ENCODE measurements at places on chromosomes 1 and 21.

GRCh38 chr1:18673976-18674375, 43.3 kb downstream of the PAX7 start:
- no peak for DNase-seq

DNA sequence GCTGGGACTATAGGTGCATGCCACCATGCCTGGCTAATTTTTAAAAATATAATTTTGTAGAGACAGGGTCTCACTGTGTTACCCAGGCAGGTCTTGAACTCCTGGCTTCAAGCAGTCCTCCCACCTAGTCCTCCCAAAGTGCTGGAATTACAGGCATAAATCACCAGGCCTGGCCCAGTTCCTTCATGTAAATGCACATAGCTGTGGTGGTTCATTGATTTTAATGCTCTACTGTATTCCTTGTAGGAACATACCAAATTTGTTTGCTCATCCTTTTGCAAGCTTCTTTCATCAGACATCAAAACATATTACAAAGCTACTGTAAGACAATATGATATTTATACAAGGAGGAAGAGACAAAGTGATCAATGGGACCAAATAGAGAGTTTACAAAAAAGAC, 237.5 kb upstream of the ESRRG start:
- DNase-seq, result no peak

- DNase-seq, result no peak
Measured at GRCh38 chr1:225917101-225917500, 6.9 kb downstream of the PYCR2 start.

GRCh38 chr1:181142096-181142958, 53.8 kb downstream of the IER5 start:
- DNase-seq, result peak; percentile 88

DNA sequence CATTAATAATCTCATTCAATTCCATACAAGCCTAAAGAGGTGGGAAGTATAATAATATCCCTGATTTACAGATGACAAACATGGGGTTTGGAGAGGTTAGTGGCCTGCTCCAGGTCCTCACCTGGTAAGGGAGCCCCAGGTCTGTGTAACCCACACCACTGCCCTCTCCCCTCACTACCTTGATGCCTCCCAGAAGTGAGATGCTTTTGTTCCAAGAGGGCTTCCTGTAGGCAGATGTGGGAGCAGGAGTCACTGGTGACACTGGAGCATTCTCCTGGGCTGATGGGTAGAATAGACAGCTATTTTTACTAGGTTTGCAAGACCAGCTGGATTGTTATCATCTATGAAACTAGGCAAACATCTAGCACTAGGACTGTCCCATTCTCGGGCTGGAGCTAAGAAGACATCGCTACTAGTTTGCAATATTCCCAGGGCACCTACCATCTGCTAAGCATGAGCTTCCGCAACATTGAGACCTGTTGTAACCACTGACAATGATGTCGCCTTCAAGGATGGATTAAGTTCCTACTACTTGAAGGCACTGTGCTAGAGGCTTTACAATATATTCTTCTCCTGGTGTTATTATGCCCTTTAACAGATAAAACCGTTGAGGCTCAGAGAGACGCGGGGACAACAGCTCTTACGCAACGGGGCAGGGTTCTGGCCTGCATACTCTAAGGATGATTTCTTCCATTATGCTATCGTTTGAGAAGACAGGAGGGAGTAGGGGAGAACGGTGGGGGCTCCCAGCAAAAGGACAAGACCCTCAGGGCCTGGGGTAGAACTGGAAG, 35.0 kb downstream of the BATF3 start:
- DNase-seq, result no peak

- DNase-seq, result no peak
Measured at GRCh38 chr1:213123536-213123935, 72.5 kb downstream of the RPS6KC1 start.

- DNase-seq, result no peak
Measured at GRCh38 chr1:19623523-19623922, 20.6 kb upstream of the NBL1 start.

DNA sequence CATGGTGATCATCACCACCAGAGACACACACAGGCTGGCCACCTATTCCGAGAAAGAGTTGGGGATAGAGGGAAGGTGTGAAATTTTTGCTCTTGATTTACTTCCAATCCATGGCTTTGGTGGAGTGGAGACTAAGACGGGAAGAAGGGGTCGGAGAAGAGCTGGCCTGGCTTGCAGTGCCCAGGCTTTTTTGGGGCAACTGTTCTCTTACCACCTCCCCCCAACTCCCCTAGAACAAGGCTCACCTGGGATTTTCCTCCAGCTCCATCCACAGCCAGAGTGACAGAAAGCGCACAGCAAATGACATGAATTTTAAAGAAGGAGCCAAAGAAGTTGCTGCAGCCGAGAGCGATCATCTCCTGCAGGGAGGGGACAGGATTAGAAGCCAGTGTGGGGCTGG, 16.0 kb downstream of the SLC26A9 start:
- DNase-seq, result no peak

- no peak for DNase-seq
Measured at GRCh38 chr21:33451634-33452071, 28.1 kb downstream of the TMEM50B start.

DNA sequence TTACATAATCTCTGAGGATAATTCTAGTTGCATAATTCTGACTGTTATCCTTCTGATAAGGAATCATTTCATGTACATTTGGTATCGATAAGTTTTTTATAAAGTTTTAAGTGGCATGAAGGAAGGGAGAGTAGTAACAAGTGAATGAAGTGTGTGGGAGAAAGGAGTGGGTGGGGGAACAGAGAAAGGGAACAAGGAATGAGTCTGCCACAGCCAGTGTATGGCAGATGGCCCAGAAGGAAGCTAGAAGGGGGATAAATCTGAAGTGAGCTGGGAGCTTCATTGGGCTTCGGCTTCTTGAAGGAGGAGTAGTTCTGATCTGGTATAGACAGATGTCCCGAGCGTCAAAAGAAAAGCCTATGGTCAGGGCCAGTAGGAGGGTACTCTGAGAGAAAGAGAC, 18.6 kb downstream of the ZBTB40 start:
- no peak for DNase-seq

DNA sequence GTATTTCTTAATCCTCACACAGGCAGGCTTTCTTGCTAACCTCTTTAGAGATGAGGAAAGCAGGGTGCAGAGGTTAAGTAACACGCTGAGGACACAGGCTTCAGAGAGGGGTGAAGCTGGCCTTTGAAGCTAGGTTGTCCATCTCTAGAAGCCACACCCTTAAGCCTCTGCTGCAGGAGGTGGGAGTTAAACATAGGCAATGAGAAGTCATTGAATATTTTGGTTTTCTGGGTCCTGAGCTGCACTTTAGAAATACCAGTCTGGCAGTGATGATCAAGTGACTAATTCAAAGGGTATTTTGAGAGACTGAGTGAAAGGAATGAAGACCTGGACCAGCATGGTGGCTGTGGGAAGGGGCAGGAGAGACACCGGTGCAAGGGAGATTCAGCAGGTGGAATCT, 9.9 kb downstream of the KCNJ15 start:
- DNase-seq, result no peak

DNA sequence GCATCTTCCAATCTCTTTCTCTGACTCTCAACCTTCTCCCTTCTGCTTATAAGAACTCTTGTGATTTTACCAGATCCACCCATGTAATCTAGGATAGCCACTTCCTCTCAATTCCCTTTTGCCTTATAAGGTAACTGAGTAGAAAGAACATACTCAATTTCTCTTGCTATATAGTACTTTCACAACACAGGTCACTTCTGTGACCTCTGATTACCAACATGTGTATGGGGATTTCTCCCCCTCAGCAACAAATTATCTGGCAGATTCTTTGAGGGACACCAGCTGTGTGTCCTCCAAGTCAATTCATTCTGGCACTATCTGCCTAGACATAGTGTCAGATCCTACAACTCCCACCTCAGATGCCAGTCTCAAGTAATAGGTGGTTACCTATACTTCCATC, 62.5 kb downstream of the IL23R start:
- DNase-seq, result no peak

DNA sequence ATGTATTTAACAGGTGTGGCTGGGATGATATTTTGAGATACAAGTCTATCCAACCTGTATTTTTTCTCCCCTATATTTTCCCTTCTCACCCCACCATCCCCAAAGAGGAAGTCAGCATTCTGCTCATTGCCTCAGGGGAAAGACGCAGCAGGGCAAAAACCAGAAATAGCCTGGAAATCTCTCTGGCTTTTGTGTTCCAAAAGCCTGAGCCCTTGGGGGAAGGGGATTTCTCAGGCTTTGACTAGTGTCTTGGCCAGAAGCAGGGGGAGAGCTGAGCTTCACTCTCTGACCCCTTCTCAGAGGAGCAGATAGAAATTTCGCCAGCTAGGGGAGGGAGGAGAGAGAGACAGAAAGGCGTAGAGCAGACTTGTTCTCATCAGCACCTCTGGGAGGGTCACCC, 244.7 kb downstream of the RRAGC start:
- DNase-seq, result no peak

DNA sequence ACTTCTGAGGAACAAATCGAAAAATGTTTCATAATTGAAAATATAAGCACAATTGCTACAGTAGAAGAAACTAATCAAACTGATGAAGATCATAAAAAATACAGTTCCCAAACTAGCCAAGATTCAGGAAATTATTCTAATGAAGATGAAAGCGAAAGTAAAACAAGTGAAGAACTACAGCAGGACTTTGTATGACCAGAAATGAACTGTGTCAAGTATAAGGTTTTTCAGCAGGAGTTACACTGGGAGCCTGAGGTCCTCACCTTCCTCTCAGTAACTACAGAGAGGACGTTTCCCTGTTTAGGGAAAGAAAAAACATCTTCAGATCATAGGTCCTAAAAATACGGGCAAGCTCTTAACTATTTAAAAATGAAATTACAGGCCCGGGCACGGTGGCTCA, 30.6 kb downstream of the IFNAR1 start:
- DNase-seq, result no peak

- no peak for DNase-seq
Measured at GRCh38 chr1:223311826-223312225, 52.1 kb downstream of the SUSD4 start.

- DNase-seq, result no peak
Measured at GRCh38 chr21:31236528-31236927, 107.5 kb downstream of the TIAM1 start.

Measured in CD4-positive, alpha-beta T cell treated with Interleukin-12 subunit alpha and Interleukin-12 subunit beta, for 1 hour (primary cell).